ENCODE measurements at places on chromosomes 12 and 14. TPM values are rescaled to one million over a fixed set of nuclear protein-coding genes. Genes with fewer than 3 reads are reported as not detected.

The PSMC1 gene
- total RNA-seq, result 139 TPM

The LTB4R gene
- 0.94 TPM for total RNA-seq

The MYO1A gene
- total RNA-seq, result under 0.01 TPM

The FERMT2 gene
- total RNA-seq, result 65.1 TPM

The SIX4 gene
- 8.5 TPM for total RNA-seq

The PTCSC3 gene
- not detected for total RNA-seq

The SERPINA10 gene
- total RNA-seq, result not detected

The TPPP2 gene
- not detected for total RNA-seq

The TMEM119 gene
- 211 TPM for total RNA-seq

The NOVA1 gene
- 7.3 TPM for total RNA-seq

The INF2 gene
- total RNA-seq, result 25.5 TPM

The FAM222A gene
- under 0.01 TPM for total RNA-seq

The NEUROD4 gene
- not detected for total RNA-seq

The ITGB7 gene
- 1.4 TPM for total RNA-seq

The NKX2-1 gene
- 0.09 TPM for total RNA-seq
